T-cell (primary cell): ENCODE measurements at places on chromosomes 2 and 18.

GRCh38 chr2:230706053-230706521 lies 6.6 kb upstream of the CAB39 start:
- H3K4me1 ChIP-seq, result no peaks in the 10 kb centered on the region
- no peak for DNase-seq
- H3K36me3 ChIP-seq, result no peaks in the 10 kb centered on the region
- no peak overlapping the region for H3K27ac ChIP-seq
- no peak overlapping the region for H3K4me3 ChIP-seq
- H3K27me3 ChIP-seq, result no peaks in the 10 kb centered on the region

DNA sequence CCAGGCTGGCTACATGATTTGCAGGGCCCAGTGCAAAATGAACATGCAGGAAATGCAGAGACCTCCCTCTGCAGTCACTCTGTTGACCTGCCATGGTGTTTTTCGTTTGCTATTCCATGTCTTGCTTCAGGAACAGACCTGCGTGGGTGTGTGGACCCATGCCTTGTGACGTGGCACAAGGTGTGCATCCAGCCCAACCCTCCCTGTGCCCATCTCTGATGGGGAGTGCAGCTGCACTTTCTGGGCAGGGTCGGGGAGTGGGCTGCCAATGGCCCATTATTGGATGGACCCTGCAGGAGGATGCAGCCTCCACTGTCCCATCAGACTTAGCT lies 33.1 kb downstream of the NAPG start:
- H3K4me3 ChIP-seq, result no peak overlapping the region
- H3K27me3 ChIP-seq, result no peaks in the 10 kb centered on the region
- peaks cover 8% of the 10 kb centered on the region for H3K4me1 ChIP-seq
- no peak for DNase-seq

DNA sequence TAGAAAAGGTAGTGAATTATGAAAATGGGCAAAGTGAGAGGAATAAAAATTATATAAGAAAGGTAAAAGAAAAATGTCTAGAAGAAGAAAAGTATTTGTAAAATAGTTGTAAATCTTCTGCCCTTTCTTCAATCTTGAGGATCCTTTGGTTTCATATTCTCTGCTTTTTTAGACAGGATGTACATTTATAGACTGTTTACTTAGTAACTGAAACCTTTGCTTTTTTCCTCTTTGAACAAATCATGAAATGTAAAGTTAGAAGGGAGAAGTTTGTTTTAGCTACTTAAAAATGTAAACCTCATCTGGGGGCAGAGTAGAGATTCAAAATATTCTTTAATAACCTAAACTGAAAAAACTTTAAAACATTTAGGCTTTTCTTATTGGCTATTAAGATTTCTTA lies 150.4 kb upstream of the ITGA4 start:
- peak overlapping the region; percentile 98 for H3K27ac ChIP-seq
- H3K4me1 ChIP-seq, result peaks cover 74% of the 10 kb centered on the region
- no peak overlapping the region for H3K4me3 ChIP-seq

DNA sequence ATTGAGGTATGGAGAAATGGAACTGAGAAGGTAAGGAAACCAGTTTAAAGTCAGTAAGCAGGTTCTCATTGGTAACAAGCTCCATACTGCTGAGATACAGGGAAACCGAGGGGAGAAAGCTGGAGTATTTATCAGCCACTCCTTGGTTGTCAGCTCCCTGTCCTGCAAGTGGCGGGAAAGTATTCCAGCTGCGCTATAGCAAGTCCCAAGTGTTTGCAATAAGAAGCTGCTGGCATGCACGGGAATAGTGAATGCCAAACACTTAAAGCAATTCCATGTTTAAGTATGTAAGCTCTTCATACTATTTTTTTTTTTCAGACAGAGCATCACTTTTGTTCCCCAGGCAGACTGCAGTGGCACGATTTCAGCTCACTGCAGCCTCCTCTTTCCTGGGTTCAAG lies 1601.1 kb downstream of the SUCLG1 start:
- H3K27ac ChIP-seq, result no peak overlapping the region
- no peaks in the 10 kb centered on the region for H3K4me1 ChIP-seq
- no peak overlapping the region for H3K4me3 ChIP-seq
- no peak for DNase-seq
- no peaks in the 10 kb centered on the region for H3K27me3 ChIP-seq

DNA sequence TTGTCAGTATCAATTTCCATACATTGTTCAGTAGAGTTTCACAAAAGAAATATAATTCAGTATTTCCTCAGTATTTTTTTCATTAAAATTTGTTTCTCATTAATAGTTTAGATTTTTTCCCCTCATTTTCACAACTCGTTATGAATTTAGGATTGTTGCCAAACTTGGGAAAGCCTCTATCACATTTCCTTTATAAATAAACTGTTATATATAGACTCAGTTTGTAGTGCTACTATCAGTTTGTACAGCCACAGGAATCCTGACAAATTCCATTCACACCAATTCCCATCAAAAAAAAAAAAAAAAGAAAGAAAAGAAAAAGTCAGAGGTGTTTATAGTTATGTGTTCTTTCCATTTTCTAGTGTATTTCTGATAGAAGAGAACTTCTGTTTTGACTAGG lies 123.3 kb upstream of the DCC start:
- H3K4me3 ChIP-seq, result no peak overlapping the region
- H3K27ac ChIP-seq, result no peak overlapping the region
- H3K4me1 ChIP-seq, result no peaks in the 10 kb centered on the region
- no peaks in the 10 kb centered on the region for H3K27me3 ChIP-seq
- H3K36me3 ChIP-seq, result no peaks in the 10 kb centered on the region
- no peak for DNase-seq

DNA sequence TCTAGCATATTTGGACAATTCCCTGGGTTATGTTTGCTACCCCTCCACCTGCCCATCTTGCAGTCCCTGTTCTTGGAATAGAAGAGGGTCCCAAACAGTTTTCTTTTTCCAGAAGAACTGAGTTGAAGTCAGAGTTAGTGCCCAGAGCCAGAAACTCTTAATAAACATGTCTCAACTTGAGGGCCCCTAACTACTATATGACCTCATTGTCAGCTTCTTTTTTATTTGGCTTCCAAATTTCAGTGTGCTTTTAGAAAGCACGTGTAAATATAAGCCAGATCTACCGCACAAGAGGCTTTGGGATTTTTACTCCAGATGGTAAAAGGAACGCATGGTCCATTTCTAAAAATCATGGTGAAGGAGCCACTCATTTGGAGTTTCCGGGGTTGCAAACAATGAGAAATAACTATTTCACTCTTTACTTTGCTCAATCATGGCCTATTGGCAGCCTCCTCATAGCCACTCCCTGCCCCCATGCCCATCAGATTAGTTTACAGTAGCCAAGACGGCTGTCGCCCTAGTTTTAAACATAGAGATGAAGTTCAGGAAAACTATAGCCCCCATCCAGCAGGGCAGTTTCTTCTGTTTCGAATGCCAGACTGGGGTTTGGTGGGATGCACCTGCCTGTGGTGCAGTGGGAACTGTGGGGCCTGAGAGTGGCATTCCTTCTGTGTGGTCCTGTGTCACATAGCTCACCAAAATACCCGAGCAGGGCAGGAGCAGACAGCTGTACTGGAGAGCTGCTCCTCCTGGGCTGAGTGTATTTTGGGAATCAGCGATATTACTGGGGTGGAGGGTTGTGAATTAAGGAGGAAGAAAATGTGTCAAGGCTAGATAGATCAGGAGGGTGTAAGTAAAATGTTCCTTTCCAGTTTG lies 1.7 kb downstream of the MAPRE3 start:
- H3K4me1 ChIP-seq, result peaks cover 16% of the 10 kb centered on the region
- H3K27me3 ChIP-seq, result peaks cover 11% of the 10 kb centered on the region
- DNase-seq, result no peak
- no peaks in the 10 kb centered on the region for H3K36me3 ChIP-seq

GRCh38 chr18:37179384-37179783 lies 350.5 kb downstream of the KIAA1328 start:
- H3K4me3 ChIP-seq, result no peak overlapping the region
- DNase-seq, result no peak
- H3K36me3 ChIP-seq, result no peaks in the 10 kb centered on the region
- no peaks in the 10 kb centered on the region for H3K27me3 ChIP-seq
- no peak overlapping the region for H3K27ac ChIP-seq
- H3K4me1 ChIP-seq, result no peaks in the 10 kb centered on the region

DNA sequence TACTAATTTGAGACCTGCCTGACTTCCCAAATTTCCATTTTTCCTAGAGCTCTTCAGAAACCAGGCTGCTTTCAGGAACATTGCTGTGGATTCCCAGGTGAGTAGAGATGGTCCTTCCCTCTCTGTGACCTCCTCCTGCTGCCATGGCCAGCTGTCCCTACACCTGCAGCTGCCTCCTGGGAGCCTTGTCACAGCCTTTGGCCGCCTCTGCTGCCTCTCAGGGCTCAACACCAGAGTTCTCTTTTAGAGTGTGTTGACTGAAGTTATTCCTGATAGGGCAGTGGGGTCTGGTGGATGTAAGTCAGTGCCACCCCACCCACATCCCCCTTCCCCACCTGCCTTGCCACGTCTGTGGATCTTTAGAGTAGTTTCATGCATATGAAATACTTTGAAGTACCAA lies 22.9 kb downstream of the SPATS2L start:
- no peaks in the 10 kb centered on the region for H3K27me3 ChIP-seq
- H3K4me1 ChIP-seq, result no peaks in the 10 kb centered on the region

DNA sequence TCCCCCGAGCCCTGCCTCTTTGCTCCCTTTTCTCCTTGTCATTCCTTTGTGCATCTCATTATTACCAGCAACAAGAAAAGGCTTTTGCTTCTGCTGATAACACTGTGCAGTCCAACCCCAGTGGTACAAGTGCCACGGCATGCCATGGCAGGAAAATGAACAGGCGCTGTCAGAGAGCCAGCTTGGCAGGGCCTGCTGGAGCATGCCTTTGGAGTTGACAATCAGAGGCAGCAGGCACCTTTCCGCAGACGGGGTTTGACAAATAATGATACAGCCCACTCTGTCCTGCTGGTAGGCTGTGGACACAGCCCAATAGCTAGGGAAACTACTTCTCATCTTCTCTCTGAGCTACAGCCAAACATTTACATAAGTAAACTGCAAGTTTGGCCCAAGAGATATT lies 243.9 kb upstream of the LRRTM1 start:
- no peaks in the 10 kb centered on the region for H3K27me3 ChIP-seq
- no peak overlapping the region for H3K4me3 ChIP-seq
- no peaks in the 10 kb centered on the region for H3K36me3 ChIP-seq

DNA sequence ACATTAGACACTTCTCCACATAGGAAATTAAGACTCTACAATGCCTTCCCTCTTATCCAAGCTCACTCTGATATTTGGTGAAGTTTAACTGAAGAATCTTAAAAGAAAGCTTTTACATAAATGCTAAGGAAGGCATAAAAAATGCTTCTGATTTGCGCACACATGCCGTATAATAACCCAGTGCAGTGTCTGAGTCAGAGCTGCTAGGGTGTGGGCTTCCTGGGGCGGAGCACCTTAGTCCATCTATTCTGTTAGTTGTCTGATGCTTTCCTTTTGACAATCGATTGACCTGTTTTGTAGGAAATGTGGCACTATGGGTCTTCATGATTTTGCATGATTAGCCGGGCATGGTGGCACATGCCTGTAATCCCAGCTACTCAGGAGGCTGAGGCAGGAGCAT lies 231.5 kb downstream of the AFF3 start:
- no peak overlapping the region for H3K4me3 ChIP-seq
- no peak overlapping the region for H3K27ac ChIP-seq
- no peak for DNase-seq

DNA sequence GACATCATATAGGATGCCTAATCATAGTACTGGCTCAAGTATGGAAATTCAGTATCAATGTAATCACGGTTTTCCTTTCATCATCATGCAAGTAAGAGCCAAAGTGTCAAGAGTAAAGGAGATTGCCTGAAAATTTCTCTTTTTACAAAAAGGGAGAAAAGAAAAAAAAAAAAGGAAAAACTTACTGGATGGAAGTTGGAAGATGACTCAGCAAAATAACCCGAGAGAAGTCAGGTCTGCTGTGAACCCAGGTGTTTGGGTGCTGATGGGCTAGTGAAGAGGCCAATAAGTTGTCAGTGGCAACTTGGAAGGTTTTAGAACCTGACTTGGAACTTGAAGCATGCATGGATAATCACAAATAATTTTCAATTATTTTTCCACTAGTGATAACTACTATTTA lies 441.9 kb upstream of the SLC14A2 start:
- no peak overlapping the region for H3K27ac ChIP-seq
- H3K4me3 ChIP-seq, result no peak overlapping the region
- no peaks in the 10 kb centered on the region for H3K27me3 ChIP-seq

- H3K36me3 ChIP-seq, result no peaks in the 10 kb centered on the region
- H3K4me1 ChIP-seq, result no peaks in the 10 kb centered on the region
- H3K27me3 ChIP-seq, result no peaks in the 10 kb centered on the region
Observed at GRCh38 chr18:77300579-77300978, 50.9 kb downstream of the GALR1 start.
